ENCODE measurements at places on chromosomes 6 and 20. TPM values are rescaled to one million over a fixed set of nuclear protein-coding genes. Genes with fewer than 3 reads are reported as not detected.

DNA sequence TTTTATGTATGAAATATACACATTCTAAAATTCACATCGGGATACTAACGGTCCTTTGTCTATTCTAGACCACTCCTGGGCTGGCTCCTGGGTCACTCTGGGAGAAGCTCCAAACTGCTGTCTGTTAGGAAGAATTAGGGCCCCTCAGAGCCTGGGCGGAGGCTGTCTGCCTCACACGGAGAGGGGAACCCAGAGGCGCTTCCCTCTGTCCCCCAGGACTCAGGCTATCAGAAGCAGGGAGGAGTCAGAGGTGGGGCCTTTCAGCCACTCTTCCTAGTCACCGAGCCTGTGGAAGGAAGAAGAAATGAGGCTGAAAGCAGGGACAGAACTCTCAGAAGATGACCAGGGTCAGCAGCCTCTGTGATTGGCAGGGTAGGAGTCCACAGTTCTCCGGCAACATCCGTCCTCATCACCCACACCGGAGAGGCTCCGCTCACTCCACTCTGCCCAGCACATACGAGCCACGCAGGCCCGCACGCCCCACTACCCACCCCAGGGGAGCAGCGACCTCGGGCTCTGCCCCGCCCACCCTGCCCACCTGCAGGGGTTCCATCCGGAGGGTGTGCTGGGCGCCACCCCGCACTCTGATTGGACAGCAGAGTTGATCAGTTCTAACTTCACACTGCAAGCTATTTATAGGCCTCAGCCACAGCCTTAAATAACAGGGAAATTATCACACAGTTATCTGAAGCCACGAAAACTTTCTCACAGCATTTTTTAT is 182.1 kb upstream of the AFDN start:
- H3K4me1 ChIP-seq, result no peaks in the 10 kb centered on the region
- H3K36me3 ChIP-seq, result no peaks in the 10 kb centered on the region
- H3K27me3 ChIP-seq, result no peaks in the 10 kb centered on the region
- H3K4me3 ChIP-seq, result no peak overlapping the region

DNA sequence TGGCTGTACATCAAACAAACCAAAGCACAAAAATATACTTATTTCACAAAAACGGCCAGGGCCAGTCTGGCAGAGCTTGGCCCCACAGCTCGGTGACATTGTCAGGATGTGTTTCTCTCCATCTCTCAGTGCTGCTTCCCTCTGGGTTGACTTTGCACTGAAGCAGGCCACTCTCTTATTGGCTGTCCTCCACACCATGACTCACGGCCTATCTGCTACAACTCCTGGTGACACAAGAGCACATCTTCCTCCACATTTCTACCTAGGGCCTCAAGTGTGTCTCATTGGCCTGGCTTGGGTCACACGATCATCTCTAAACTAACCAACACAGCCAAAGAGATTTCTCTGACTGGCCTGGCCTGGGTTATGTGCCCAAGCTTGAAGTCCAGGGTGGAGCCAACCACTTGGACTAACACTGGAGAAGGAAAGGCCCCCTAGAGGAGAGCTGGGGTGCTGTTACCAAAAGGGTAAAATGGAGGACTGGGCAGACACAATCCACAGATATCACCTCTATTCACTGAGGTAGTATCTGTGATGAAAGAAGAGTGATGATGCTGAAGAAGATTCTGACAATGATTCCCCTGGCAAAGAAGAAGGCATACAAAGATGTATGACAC is 159.8 kb upstream of the TSHZ2 start:
- H3K4me3 ChIP-seq, result no peak overlapping the region
- H3K4me1 ChIP-seq, result no peaks in the 10 kb centered on the region
- H3K27me3 ChIP-seq, result no peaks in the 10 kb centered on the region
- no peaks in the 10 kb centered on the region for H3K36me3 ChIP-seq
- no peak overlapping the region for H3K27ac ChIP-seq
- no peak for DNase-seq

DNA sequence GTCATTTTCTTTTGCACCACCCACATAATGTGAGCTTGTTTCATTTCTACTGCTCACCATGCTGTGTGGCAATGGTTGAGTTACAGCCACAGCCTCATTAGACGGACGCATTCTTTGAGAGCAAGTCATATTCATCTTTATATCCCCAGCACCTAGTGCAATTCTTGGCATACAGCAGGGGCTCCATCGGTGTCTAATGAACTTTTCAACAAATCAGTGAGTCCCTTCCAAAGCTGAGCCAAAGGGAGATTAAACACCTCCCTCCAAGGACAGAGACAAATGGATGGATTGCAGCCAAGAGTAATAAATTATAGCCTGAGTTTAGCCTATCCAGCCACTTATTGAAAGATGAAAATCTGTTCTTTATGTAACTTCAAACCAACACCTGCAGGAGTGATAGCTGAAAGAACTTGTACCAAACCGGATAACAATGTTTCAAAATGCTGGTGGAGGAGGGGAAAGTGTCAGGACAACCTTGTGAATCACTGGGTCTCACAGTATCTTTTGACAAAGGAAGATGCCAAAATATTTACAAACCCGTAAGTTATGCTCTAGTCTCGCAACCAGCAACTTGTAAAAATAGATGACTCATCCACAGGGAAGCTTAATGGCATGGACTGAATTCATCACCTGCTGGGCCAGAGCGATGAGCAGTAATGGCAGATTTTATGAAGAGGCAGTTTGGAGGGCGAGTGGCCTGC is 139.0 kb downstream of the PXDC1 start:
- DNase-seq, result no peak
- H3K4me1 ChIP-seq, result no peaks in the 10 kb centered on the region
- no peaks in the 10 kb centered on the region for H3K27me3 ChIP-seq
- no peaks in the 10 kb centered on the region for H3K36me3 ChIP-seq
- H3K4me3 ChIP-seq, result no peak overlapping the region
- H3K27ac ChIP-seq, result no peak overlapping the region

GRCh38 chr6:11298651-11299420 is 66.4 kb upstream of the NEDD9 start:
- H3K4me3 ChIP-seq, result no peak overlapping the region
- no peaks in the 10 kb centered on the region for H3K27me3 ChIP-seq
- peaks cover 11% of the 10 kb centered on the region for H3K4me1 ChIP-seq
- peak; percentile 79 for DNase-seq
- no peaks in the 10 kb centered on the region for H3K36me3 ChIP-seq

DNA sequence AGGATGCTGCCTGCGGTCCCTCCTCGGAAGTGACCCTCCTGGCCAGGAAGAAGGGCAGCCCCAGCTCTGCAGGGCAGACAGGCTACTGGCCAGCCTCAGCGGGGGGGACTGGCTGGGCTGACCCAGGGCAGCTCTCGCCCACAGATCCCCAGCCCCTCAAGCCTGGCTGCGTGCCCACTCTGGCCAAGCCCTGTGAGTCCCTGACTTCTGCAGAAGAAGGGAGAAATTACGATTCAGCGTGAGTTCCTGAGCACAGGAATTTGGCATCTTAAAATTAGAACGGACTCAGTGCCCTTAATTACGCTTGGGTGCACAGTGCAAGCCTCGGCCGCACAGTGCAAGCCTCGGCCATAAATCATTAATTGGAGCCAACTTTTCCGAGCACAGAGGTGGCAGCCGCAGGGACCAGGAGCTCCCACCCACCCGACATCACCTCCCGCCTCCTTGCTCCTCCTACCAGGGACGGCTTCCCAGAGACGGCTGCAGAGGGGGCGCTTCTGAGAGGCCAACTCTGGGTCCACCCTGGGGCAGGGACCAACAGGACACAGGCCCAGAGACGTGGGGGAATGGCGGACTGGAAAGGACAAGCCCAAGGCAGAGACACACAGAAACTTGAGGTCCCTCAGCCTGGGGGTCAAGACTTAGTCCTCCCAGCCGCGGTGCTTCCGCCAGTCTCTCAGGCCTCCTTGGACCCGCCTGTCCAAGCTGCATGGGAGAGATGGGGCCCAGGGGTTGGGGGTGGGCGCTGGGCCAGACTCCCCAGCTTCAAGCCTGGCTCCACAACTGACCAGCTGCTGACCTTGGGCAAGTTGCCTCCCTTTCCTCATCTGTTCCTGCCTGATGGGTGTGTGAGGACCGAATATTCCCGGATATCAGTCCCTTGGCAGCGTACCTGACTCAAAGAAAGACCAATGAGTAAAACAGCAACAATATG is 165.4 kb downstream of the TAF4 start:
- no peak overlapping the region for H3K4me3 ChIP-seq
- no peak for DNase-seq
- H3K27me3 ChIP-seq, result no peaks in the 10 kb centered on the region
- H3K36me3 ChIP-seq, result no peaks in the 10 kb centered on the region
- no peak overlapping the region for H3K27ac ChIP-seq

DNA sequence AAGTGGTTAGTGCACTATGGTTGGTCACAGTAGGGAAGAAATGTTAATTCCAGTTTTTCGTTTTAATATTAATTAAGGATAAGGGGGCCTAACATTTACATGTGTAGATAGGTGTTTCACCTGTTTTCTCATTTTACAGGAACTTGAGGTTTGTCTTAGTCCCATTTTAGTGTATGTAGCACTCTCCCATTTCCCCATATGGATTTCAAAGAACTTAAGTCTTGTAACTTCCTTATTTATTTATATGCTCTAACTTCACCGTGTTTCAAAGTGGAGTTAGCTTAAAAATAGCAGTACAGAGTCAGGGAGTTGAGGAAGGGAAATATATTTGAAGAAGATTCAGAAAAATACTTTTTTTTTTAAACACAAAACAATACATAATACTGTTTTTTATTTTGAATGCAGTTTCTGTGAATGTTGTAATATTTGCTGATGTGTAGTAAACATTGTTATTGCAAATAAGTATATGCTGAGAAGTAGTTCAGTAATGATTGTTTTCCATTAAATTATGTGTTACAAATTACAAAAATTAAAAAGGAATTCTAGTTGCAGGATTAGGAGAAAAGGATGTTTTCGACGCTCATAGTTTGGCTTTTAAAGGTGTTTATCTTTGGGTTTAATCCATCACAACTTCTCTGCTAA is 3.5 kb downstream of the SCAF8 start:
- H3K27ac ChIP-seq, result no peak overlapping the region
- H3K4me1 ChIP-seq, result peaks cover 76% of the 10 kb centered on the region
- no peak for DNase-seq
- no peak overlapping the region for H3K4me3 ChIP-seq
- no peaks in the 10 kb centered on the region for H3K36me3 ChIP-seq

DNA sequence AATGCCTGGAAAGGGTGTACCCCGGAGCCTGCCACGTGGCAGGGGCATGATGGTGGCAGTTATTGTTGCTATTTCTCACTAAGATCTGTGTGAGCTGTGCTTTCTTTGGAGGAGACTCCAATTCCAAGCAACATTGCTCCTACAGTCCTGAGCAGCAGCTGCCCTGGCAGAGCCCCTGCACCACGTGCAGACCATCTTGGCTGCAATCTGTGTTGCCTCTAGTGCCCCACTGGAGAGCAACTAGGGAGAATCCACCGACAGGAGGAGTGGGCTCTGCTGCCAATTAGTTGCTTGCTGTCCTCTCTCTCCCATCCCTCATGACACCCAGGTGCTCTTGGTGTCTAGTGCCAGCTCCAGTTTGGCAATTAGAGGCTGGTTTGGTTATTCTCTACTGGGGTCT is 116.0 kb downstream of the PXDC1 start:
- H3K4me3 ChIP-seq, result no peak overlapping the region
- no peaks in the 10 kb centered on the region for H3K4me1 ChIP-seq
- H3K36me3 ChIP-seq, result no peaks in the 10 kb centered on the region

DNA sequence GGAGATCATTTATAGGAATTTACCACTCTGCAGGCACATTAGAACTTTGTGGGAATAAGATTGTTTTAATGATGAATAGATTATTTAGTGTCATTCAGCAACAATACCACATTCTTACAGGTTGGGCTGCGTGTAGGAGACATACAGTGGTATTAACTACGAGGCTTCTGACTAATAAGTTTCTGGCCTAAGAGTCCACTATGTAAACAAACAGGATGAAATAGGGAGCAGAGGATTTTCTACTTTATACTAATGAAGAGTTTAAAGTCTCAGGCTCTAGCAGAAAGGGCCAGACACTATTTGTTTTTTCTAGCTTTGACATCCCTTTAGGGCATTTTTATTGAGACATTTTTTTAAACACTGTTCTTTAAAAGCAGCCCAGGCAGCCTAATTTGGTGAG is 75.6 kb downstream of the SLC24A3 start:
- H3K27me3 ChIP-seq, result no peaks in the 10 kb centered on the region
- no peak overlapping the region for H3K27ac ChIP-seq
- no peak for DNase-seq
- no peaks in the 10 kb centered on the region for H3K36me3 ChIP-seq
- H3K4me1 ChIP-seq, result no peaks in the 10 kb centered on the region

DNA sequence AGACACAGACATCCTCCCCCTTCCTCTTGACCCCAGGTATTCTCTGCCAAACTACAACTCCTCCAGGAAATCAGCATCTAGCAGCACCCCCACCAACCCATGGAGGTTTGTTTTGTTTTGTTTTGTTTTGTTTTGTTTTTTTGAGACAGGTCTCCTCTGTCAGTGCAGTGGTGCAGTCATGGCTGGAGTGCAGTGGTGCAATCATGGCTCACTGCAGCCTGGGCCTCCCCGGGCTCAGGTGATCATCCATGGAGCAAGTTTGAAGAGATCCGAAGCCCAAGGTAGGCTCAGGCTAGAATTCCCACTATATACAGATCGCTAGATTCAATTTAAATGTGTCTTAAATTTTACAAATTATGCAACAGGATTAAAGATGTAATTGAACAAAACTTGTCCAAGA is 518.2 kb upstream of the ARID1B start:
- H3K36me3 ChIP-seq, result no peaks in the 10 kb centered on the region
- H3K27me3 ChIP-seq, result no peaks in the 10 kb centered on the region
- DNase-seq, result no peak
- H3K27ac ChIP-seq, result no peak overlapping the region
- no peak overlapping the region for H3K4me3 ChIP-seq

DNA sequence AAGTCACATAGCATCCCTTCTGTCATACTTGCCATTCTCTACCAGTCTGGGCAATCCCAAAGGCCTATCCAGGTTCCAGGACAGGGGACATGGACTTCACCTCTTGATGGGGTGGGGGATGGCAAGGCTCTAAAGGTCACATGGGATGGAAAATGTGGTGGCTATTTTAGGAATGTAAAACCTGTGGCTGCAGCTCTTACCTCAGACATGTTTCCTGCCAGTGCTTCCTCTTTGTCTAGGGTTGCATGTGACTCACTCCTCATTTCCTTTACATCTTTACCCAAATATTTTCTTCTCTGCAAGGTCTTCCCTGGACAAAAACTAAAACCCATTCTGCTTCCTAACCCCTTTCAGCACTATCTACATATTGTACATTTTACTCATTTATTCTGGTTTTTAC is 135.7 kb downstream of the BTBD3 start:
- H3K4me1 ChIP-seq, result no peaks in the 10 kb centered on the region
- no peaks in the 10 kb centered on the region for H3K36me3 ChIP-seq
- no peak overlapping the region for H3K27ac ChIP-seq
- H3K4me3 ChIP-seq, result no peak overlapping the region
- no peak for DNase-seq
- no peaks in the 10 kb centered on the region for H3K27me3 ChIP-seq

KHDRBS2 gene
- total RNA-seq, result not detected

RSPO3 gene
- 1.6 TPM for total RNA-seq

CCM2L gene
- 5.9 TPM for total RNA-seq

CASS4 gene
- not detected for total RNA-seq

GINM1 gene
- total RNA-seq, result 33.7 TPM

SLC22A1 gene
- 0.33 TPM for total RNA-seq

Measured in body of pancreas (tissue), 4 donors.